ENCODE measurements at places on chromosomes 5 and 9.
A peak's percentile ranks its signal among the peaks of the same experiment; 100 is the strongest.

- no peak for DNase-seq
These were observed 21.7 kb upstream of the VLDLR start for GRCh38 chr9:2599896-2600295.

GRCh38 chr5:76610196-76610595 is 13.0 kb downstream of the F2RL2 start:
- no peak for DNase-seq

- no peak for DNase-seq
These were observed 58.0 kb downstream of the GOLM1 start for GRCh38 chr9:86041311-86041741.

DNA sequence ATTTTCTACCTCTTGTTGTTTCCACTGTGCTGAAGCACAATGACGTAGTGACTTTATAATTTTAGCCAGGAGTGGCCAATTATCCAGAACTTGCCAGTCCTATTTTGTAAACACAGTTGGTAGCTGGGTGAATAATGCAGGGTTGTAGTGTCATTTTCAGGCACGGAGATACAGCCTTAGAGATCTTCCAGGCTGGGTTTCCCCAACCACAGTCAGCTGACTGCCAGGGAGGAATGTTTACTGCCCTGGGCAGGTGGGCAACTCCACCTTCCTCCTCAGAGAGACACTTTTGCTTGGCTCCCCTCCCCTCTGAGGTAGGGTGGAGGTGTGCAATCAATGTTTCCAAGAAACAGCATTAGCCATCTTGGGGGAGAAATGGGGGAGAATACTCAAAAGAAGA is 228.1 kb upstream of the NR4A3 start:
- DNase-seq: no peak

DNA sequence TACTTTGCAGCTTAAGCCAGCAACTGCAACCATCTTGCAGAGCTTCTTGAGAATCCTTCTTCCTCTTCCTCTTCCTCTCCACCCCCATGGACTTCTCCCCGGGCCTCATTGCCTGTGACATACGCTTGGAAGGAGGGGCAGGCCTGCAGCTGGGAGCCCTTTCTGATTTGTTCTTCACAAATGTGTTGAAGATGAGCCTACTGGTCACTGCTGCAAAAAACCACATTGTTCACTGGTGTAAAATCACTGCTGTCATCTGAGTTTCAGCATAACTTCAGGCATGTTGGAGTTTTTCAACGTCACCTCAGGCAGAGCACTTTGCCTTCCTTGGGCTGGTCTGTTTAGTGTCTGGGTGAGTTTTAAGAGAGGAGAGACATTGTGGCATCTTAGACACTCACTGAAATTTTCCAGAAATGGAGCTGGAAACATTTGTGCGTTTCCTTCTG is 7.9 kb downstream of the TJP2 start:
- no peak for DNase-seq

DNA sequence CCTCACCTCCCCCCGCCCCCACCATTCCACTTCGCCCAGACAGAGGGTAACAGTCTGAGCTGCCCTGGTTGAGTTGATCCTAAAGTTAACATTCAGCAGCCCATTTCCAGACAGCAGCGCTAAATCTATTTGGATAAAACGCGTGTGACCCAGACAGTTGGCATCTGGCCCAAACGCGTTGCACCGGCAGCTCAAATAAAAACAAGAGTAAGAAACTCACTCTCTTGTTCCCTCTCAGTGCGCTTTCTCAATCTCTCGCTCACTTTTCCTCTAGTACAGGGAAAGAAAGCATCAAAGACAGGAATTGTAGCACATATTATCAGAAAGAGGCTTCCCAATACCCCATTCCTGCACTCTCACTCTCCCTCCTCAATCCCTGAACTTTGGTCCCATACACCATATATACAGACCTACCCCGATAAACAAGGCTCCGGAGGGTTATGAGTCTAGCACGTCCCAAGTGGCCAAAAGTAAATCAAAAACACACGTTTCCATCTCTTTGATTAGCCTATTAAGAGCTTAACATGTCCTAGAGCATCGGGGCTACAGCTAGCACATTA is 1.3 kb downstream of the ADAMTS6 start:
- DNase-seq: peak; percentile 18

GRCh38 chr5:114316167-114316566 is 45.7 kb upstream of the KCNN2 start:
- no peak for DNase-seq

DNA sequence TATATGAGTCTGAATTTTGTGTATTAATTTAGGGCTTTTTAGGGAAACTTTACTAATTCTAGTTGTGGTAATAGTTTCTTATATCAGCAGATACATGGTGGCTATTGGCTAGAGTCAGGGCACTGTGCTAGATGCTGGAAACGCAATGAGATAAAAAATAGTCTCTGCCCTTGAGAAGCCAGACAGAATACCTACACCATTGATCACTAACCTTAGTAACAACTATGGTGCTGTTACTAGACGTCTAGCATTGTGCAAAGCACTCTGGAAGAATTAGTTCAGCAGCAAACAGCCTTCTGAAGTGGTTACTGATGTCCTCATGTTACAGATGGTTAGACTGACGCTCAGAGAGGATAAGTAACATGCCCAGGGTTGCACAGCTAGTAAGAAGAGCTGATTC is 61.8 kb downstream of the GDA start:
- no peak for DNase-seq

DNA sequence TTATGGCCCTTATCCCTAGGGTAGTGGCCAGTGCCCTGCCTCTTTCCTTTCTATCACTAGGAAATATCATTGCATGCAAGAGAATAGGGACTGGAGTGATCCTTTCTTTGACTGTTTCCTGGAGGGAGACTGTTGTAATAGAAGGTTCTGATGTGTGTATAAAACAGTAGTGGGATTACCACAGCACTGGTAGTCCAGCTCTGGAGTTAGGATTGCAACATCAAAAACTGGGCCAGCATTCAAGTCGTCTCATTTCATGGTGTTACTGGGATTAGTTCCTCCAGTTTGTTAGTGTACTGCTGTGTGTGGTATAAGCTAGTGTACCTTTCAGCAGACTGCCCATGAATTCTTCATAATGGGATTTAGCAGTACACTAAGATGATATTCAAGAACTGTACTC is 45.8 kb downstream of the KIAA1958 start:
- DNase-seq: no peak

DNA sequence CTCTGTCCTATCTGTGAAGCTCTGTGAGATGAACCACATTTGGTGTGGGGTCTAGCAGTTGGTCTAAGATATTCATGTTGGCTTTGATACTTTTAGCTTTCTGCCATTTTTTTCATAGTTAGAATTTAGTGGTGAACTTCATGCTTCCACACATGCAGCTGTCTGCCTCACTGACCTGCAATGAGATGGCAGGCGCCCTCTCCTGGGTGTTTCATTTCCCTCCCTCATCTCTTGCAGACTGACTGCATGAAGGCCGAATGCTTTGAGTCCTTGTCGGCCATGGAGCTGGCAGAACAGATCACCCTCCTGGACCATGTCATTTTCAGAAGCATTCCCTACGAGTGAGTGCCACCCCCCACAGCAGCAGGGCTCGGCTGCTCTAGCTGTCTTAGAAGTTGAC is 26.1 kb upstream of the CKMT2 start:
- DNase-seq: no peak

- DNase-seq: no peak
These were observed 89.1 kb upstream of the IER5L start for GRCh38 chr9:129267141-129267540.

DNA sequence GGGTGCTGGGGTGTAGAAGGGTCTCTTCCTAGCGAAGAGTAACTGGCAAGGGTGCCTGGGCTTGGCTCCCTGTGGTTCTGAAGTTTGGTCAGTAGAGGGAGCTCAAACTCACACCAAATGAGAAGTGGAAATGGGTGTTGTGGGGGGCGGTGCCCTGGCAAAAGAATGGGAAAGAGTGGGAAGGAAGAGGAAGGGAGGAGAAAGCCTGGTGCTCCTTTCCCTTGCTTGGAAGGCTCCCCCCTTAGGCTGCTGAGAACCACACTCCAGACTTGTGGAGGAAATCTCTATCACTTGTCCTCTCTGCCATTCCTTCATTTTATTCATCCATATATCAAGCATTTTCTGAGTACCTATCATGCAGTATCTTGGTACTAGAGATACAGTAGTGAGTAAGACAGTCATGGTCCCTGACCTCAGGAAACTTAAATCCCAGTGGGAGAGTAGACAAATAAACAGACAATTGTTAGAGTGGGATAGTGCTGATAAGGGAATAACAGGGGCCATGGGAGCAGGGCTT is 13.0 kb downstream of the SLC4A9 start:
- peak; percentile 9 for DNase-seq

DNA sequence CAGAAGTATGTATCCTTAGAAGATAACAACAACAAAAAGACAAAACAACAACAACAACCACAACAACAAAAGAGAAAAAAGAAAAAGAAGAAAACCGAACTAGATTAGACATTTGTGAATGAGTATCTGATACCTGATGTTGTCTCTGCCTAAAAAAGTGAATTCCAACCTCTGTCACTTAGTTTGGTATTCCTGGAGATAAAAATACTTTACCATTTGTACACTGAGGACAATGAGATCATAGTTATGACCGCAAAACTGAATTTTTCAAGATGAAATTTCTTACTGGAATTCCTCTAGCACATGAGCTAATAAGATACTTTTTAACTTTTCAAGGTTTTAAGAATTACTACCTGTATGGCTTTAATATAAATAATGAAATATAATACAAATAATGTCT is 54.5 kb downstream of the ALDH1A1 start:
- DNase-seq: no peak

DNA sequence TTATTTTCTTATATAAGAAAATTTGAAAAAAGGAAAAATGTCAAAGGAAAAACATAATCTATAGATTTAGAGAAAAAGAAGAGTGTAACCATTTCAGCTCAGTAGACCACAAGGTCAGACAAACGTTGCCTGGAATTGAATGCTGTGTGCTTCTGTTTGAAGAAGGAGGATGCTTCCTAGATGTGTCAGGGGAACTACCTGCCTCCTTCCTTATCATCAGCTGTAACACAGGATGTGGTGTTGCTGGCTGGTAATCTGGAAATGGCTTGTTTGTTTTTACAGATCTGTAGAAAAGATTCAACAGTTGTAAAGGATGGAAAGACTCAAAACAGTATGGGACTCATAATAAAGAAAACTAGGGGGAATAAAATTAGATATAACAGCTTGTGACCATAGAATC is 160.7 kb upstream of the MEF2C start:
- no peak for DNase-seq

- no peak for DNase-seq
These were observed 28.2 kb downstream of the LPCAT1 start for GRCh38 chr5:1495525-1495897.

GRCh38 chr5:109692852-109693251 is 3.1 kb downstream of the MAN2A1 start:
- DNase-seq: no peak

DNA sequence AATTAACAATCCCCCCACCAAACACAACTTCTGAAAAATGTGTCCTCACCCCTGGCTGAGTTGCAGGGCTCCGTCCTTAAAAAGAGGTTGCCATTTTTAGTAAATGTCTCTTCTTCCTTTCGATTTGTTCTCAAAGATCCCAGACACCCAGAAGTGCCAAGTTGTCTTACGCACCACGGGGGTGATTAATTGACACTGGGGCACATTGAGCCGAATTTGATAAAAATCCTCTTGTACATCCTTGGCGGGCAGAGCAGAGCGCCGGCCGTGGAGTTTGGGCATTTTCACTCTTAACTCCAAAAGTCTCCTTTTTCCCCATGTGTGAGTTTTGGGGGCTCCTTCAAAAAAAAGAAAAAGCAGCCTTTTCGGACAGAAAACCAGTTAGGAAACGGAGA is 4.5 kb downstream of the LMX1B start:
- DNase-seq: no peak

- DNase-seq: no peak
These were observed 1399.2 kb upstream of the CDH6 start for GRCh38 chr5:29794141-29794787.

DNA sequence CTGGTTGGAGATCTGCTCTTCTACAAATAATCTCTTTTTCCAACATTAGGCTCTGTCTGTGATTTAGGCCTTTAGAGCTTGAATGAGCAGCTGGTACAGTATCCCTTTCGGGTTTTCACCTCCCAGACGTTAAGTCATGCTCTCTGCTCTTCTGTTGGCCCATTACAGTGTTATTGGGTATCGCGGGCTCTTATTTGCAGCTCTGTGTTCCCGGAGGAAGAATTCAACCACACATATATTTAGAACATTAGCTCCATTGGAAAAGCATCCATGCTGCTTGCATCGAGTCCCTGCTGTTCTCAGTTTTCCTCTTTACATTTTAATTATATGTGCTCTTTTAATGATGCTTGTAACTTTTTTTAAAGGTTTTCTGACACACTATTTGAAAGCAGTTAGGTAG is 278.0 kb upstream of the ADCY2 start:
- no peak for DNase-seq

GRCh38 chr5:76165029-76165428 is 81.8 kb downstream of the SV2C start:
- no peak for DNase-seq

DNA sequence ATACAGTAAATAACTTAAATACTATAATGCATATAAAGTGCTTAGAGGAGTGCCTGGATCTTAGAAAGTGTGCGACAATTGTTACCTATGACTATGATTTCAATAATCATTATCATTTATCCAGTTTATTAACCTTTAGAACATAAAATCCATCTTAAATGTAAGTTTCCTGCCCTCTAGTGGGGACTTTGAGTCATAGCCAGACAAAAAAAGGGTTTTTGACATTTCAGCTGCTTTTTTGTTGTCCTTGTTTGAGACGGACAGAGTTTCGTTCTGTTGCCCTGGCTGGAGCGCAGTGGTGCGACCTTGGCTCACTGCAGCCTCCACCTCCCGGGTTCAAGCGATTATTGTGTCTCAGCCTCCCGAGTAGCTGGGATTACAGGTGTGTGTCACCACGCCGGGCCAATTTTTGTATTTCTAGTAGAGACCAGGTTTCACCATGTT is 9.7 kb upstream of the C9orf152 start:
- DNase-seq: no peak

- no peak for DNase-seq
These were observed 26.5 kb downstream of the B4GALT1 start for GRCh38 chr9:33140401-33141360.

DNA sequence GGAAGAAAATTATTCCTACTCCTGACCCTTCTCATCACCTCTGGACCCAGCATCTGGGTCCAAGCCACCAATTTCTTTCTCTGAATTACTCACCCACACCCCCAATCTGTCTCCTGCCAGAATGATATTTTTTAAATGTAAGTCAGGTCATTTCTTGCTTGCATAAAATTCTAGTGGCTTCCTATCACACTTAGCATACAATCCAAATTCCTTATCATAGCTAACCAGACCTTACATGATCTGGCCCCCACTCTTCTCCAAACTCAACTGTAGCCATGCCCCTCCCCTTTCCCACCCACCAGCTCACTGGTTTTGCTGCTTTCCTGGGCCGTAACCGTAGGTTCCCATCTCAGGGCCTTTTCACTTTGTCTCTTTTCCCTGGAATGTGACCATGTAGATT is 15.2 kb downstream of the HTR4 start:
- no peak for DNase-seq

DNA sequence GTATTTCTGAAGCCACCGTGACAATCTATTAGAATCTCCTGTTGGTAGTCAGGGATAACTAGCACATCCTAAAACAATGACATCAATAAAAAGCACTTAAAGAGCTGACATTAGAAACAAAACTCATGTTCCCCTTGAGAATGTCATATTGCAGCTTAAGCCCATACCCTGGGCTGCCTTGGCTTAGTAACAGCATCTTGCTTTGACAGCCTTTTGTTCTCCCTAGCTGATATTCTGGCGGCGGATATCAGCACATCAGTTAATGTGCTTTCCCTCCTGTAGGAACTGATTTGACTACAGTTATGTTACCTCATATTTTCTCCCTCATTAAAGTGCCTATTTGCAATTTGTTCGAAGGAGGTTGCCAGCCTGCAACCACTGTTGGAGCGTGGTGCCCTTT is 214.1 kb downstream of the CD180 start:
- DNase-seq: no peak

GRCh38 chr9:107213561-107214028 is 69.5 kb upstream of the RAD23B start:
- no peak for DNase-seq

Data from T follicular helper cell (primary cell).